ENCODE measurements at places on chromosomes 3 and 15.

GRCh38 chr3:196938576-196938975, 3.8 kb downstream of the NCBP2 start:
- DNase-seq = no peak

DNA sequence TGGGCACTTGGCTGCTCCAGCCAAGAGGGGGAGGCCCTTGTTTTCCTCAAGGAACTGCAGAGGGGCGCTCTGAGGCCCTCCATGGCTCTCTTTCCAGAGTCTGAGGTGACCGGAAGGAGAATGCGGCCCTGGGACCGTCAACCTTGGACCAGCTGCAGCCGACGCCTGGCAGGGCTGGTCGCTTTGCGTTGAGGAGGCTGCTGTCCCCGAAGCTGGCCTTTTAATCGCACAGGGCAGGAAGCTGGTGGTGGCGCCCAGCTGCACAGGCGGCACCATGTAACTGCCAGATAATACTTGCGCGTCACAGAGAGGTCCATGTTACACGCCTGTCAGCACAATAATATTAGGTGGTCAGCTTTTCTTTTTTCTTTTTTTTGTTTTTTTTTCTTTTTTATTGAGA, 875 bp upstream of the HLTF start:
- no peak for DNase-seq

DNA sequence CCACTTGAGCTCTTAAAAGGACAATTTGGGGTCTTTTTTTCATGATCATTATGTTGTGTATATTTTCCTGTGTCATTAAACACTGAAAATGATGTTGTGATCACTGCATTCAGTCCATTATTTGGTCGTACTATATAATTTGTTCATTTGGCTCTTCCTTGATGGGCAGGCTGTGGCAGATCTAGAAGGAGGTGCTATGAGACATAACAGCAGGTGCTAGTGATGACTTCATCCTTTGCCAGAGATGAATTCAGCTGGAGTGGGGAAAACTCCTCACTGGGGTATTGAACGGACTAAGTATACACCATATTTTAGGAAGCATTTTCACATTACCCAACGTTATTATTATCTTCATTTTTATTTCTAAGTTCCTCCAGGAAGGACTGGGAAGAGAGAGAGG, 12.0 kb downstream of the CMTM7 start:
- DNase-seq = no peak

GRCh38 chr3:183252973-183253527, at the start of gene B3GNT5:
B3GNT5 (plus strand) TSS chr3:183253253; CDS start chr3:183269799, 16,546 bp downstream.
- peak; percentile 20 for DNase-seq

DNA sequence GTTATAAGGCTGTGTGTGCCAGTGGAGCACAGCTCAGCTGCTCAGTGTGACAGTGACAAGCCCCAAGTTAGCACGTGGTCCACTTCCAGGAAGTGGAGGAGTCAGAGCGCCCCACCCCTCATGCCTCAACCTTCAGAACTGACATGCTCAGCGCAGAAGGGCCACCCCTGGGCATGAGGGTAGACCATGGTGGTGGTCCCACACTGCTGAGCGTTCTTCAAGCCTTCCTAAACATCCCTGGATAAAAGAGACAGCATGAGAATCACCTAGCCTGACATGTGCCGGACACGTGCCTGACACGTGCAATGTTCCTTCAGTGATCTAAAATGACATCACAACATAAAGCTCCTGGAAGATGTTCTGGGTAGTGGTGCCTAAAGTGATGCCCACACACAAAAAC, 16.8 kb downstream of the ATP10A start:
- peak; percentile 61 for DNase-seq

DNA sequence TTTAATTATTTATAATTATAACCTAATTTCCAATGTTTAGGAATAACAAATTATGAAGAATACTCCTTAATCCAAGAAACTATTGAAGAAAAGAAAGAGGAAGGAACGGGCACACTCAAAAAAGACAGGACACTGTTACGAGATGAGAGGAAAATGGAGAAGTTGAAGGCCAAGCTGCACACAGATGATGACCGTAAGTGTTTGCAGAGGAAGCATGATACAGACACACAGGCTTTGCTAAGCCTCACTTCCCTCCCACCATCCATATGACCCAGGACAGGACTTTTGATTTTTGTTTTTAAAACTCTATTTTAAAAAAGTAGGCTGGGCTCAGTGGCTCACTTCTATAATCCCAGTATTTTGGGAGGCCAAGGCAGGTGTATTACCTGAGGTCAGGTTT, 389.4 kb upstream of the TPM1 start:
- DNase-seq = no peak

DNA sequence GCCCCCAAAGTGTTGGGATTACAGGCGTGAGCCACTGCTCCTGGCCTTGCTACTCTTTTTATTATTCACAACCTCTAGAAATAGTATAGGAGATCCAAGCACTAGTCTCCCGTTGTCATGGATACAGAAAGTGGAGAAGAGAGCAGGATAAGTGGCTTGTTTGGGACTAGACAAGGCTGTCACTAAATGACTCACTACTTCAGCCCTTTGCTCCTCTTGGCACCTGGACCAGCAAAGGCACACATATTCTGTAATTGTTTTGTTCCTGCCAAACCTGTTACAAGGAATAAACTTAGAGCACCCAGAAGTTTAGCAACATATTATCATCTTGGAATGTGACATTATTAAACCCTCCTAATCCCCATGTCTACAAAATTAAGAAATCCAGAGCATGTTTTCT, 427.2 kb upstream of the THBS1 start:
- DNase-seq = no peak

GRCh38 chr15:37625576-37625975, 308.9 kb upstream of the TMCO5A start:
- no peak for DNase-seq

DNA sequence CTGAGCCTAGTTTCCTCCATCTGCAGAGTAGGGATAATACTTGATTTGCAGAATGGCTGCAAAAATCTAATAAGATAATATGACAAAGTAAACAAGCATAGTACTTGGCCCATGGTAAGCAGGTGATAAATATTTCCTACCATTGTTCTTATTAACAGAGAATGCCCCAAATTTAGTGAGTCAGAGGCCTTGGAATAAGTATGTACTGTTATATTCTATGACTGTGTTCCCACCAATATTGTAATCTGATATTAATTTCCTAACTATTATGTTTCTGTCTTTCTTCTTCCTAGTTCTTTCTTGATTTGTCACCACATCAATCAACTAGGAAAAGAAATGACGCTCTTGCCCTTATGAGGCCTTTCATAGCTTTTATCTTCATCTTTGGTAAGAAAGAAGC, 178.4 kb upstream of the SLC2A2 start:
- DNase-seq = no peak

- no peak for DNase-seq
Measured at GRCh38 chr3:9165421-9165820, 84.0 kb downstream of the SRGAP3 start.

DNA sequence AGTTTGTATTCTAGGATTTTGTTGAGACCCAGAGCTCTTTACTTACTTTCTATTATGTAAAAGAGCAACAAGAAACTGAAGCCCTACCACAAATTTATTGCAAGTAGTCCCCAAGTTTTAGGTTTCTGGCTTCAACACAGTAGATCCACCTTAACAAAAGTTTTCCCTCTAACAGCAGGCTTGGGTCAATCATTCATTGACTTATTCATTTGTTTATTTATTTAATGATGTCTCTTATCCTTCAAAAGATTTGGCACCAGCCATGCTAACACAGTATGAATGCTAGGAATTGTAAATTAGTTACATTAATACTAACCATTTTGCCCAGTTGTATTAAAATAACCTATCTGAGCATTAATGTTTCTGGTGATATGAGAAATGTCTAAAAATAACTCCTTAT, 88.6 kb downstream of the IQCH start:
- DNase-seq = no peak

GRCh38 chr3:157131861-157132260, 28.1 kb downstream of the CCNL1 start:
- no peak for DNase-seq

- no peak for DNase-seq
Measured at GRCh38 chr15:31554261-31554660, 227.6 kb downstream of the KLF13 start.

DNA sequence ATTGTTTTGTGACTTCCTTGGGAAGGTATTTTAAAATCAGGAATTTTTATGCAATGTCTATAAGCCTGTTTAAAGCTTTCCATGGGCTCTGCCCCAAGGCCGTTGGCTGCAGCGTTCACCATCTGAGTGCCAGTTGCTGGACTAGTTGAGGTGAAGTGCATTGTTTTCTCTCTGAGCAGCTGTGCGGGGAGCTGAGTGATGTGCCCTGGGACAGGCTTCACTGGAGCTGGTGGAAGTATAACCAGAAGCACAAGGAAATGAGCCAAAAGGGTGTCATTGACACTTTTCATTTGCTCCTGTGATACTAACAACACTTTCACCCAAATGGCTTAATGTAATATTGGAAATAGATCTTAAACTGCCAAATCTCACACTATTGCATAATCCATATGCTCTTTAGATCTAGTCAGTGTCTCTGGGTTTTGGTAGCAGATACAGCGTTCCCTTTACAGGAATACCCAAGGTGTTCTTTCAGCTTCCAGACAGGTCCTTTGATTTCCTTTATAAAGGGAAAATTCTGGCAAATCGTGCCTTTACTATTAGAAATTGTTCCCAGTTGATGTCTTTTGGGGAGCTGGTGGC, 29.2 kb downstream of the APH1B start:
- DNase-seq = no peak

- DNase-seq = no peak
Measured at GRCh38 chr3:172648747-172649146, 62.1 kb downstream of the NCEH1 start.

DNA sequence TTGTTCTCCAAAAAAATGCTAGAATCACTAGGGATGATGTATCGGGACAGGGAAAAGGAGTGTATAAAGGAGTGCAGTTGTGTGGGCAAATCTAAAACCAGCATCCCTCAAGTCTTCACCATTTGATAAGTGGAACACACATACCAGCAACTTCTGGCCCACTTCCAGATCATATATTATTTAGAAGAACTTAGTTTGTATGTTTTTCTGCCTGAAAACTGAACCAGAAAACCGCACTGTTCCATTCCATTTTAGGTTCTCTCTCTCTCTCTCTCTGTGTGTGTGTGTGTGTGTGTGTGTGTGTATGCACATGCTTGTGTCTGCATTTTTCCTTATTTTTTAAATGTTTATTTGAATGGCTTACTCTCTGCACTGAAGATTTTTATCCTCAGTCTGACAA, 93.5 kb downstream of the SERPINI1 start:
- no peak for DNase-seq

DNA sequence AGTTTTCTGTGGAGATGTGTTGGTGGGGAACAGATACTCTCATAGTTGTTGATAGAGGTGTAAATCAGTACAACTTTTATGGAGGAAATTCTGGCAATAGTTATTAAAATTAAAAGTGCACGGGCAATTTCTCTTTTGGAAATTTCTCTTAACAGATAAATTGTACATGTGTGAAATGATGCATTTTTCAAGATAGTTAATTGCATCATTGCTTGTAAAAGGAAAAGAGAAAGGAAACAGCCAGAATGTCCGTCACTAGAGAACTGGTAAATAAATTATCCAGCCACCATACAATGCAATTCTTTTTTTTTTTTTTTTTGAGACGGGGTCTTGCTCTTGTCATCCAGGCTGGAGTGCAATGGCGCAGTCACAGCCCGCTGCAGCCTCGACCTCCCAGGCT, 14.2 kb downstream of the ZNF710 start:
- no peak for DNase-seq

GRCh38 chr3:10164546-10165393, at the start of gene IRAK2:
IRAK2 (plus strand) TSS chr3:10164919; CDS start chr3:10164955, 36 bp downstream.
- DNase-seq = peak; percentile 60

DNA sequence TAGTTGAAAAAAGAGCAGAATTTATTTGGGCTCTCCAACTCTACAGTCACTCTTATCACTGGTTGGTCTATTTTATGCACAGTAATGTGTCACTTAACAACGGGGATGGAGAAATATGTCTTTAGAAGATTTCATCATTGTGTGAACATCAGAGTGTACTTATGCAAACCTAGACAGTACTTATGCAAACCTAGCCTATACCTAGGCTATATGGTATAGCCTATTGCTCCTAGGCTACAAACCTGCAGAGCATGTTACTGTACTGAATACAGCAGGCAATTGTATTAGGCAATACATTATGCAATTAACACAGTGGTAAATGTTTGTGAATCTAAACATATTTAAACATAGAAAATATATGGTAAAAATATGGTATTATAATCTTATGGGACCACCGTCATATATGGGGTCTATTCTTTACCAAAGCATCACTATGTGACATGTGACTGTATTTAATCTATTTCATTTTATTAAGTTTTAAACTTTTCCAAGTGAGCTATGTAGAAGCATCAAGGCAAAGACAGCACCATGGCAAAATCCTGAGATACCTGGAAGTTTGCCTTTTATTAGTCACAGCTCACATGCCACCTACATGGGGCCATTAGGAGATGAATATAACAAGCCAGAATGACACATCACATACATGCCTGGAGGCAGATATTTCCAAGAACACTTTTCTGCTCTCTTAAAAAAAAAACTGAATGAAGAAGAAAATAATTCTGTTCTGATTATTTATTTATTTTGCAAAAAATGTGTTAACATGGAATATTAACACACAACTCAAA, 537.4 kb downstream of the TUSC7 start:
- no peak for DNase-seq

GRCh38 chr3:9897408-9898372, 5.0 kb upstream of the IL17RE start:
- no peak for DNase-seq

- DNase-seq = no peak
Measured at GRCh38 chr3:2001306-2002108, 97.2 kb upstream of the CNTN4 start.

- no peak for DNase-seq
Measured at GRCh38 chr15:95277266-95277665, 1045.9 kb downstream of the MCTP2 start.

DNA sequence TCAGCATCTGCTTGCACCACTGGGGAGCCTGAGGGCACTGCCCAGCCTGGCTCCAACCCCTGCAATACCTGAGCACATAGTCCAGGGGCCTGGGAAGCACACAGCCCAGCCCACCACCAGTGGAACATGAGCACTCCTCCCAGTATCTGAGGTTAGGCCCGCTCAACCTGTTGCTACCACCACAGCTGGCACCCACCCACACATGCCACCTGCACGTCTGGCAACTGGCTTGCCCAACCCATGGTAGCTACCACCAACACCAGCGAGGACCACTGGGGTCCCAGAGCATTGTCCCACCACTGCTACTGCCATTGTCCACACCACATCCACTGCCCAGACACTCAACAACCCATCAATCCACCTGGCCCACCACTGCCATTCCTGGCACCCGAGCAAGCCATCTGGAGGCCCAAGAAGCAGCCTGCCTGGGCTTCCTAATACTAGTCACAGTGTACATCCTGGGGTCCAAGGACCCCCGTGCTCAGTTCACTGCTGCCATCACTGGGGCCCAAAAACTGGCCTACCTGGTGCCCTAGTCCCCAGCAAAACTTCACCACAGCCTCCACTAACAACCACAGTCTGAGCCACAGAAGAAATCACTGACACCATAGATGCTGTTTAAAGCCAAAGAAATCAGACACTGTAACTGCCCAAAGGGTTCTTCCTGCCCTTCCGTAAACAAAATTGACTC, 62.1 kb upstream of the TBC1D23 start:
- DNase-seq = no peak

- no peak for DNase-seq
Measured at GRCh38 chr15:97995881-97996603, 35.5 kb downstream of the ARRDC4 start.

GRCh38 chr3:171173736-171174135, 147.2 kb upstream of the SLC2A2 start:
- DNase-seq = no peak

GRCh38 chr3:8520816-8521403, 19.3 kb downstream of the LMCD1 start:
- no peak for DNase-seq
